ELR (cell line): ENCODE measurements at places on chromosomes 7 and 10.
A peak's percentile ranks its signal among the peaks of the same experiment; 100 is the strongest.

GRCh38 chr10:37780536-37780935 lies 76.9 kb downstream of the ZNF248 start:
- no peak for DNase-seq

DNA sequence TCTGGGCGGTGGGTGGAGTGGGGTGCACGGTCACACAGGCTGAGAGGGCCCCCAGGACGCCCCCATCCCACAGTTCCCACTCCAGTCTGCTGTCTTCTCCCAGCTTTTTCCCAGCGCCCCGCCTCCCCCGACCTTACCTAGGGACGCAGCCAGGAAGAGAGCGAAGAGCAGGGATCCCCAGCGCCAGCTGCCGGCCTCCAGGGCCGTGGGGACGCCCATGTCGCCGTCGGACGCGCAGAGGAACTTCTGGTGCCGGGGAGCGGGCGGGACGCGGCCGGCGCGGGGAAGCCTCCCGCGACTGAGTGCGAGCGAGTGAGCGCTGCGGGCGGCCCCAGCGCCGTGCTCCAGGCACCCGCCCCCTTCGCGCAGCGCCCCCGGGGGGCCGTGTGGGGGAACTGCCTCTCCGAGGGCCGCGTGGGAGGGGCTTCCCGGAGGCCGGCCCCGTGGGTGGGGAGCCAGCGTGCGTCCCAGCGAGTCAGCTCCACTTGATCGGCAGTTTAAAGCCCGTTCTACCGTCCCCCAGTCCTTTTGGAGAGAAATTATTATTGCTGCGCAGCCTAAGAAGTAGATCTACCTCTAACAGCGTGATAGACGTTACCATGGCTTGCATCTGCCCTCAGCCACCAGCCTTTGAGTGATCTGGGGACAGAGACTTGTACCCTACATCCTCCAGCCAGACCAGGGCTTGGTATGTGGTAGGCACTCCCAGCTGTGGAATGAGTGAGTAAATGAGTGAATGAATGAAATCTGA lies at the start of gene VSIR:
TSS of gene VSIR (minus strand) at position 300 of the 751 bp plus-strand sequence. CDS start at position 219, 81 bp downstream.
- peak; percentile 82 for DNase-seq

DNA sequence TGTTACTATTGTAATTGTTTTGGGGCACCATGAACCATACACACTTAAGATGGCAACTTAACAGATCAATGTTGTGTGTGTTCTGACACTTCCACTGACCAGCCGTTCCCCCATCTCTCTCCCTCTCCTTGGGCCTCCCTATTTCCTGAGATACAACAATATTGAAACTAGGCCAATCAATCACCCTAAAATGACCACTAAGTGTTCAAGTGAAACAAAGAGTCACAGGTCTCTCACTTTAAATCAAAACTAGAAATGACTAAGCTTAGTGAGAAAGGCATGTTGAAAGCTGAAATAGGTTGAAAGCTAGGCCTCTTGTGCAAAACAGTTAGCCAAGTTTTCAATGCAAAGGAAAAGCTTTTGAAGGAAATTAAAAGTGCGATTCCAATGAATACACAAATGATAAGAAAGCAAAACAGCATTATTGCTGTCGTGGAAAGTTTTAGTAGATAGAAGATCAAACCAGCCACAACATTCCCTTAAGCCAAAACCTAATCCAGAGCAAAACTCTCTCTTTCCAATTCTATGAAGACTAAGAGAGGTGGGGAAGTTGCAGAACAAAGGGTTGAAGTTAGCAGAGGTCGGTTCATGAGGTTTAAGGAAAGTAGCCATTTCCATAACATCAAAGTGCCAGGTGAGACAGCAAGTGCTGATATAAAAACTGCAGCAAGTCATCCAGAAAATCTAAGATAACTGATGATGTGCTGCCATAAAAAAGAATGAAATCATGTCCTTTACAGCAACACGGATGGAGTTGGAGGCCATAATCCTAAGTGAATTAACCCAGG lies 90.6 kb downstream of the MTPN start:
- no peak for DNase-seq

DNA sequence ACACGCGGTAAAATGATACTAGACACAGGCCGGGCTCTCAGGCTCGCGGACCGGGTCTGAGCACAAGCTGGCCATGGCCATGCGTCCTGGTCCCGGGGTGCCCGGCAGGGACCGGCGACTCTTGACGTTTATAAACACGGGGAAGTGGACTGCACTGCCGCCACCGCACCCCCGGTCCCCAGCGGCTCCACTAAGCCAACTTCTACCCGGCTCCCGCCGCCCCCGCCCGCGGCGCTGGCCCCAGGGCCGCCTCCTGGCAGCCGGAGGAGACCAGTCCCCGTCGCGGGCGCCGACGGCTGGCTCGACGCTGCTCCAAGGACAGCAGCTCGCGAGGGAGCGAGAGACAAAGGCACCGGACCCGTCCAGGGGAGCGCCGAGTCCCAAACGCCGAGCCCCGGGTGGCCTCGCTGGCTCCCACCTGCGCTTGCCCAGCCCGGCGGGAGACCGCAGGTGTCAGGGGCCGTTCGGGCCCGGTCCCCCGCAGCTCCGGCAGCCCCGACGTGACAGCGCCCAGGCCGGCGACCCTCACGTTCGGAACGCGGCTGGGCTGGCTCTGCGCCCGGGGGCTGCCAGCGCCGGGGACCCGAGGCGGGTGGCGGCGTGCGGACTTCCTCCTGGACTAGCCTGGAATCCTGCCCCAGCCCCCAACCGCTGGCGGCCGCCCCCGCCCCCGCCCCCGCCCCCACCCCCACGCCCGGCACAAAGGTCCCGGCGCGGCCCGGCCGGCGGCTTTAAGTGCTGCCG lies 517 bp downstream of the ITGB1 start:
- no peak for DNase-seq

DNA sequence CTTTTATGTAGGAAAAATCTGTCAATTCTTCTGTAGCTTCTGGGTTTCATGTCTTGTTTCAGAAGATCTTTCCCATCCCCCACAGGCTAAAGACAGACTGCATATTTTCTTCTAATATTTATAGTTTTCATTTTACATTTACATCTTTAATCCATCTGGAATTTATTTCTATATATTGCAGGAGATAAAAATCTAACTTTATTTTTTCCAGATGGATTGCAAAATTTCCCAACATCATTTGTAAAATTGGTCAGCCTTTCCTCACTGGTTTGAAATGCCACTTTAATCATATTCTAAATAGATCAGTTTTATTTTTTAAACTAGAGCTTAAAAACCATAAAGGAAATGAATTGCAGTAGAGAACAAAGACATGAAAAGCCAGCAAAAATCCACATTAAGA lies 46.9 kb downstream of the TMEM26 start:
- DNase-seq = no peak

- DNase-seq = no peak
Observed at GRCh38 chr7:118005026-118005425, 131.8 kb upstream of the CTTNBP2 start.

DNA sequence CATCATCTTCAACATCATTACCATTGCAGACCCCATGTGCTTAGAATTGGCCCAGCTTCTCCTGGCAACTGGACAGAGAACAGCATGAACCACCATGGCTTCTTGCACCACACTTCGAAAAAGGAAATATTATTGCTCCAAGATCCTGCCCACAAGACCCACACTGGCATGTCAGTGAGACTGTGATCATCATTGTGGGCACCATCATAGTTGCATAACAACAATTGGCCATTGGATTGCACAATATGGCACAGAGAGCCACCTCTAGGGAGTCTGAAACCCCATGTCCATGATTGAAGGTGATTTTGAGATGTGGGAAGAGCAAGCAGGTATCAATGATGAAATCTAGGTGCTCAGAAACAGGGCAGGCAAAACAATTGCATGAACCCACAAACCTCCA lies 918.9 kb downstream of the GRID1 start:
- no peak for DNase-seq

GRCh38 chr10:103610083-103610472 lies 116.6 kb downstream of the NEURL1 start:
- DNase-seq = no peak

- DNase-seq = no peak
Observed at GRCh38 chr7:1724118-1724910, 54.2 kb downstream of the ELFN1 start.

- DNase-seq = no peak
Observed at GRCh38 chr10:129079705-129080104, 387.3 kb upstream of the MGMT start.
